GM12878 (cell line): ENCODE measurements at places on chromosomes 3 and 15. TPM values are rescaled to one million over a fixed set of nuclear protein-coding genes. Genes with fewer than 3 reads are reported as not detected.

The GOLGA8M gene
- polyA plus RNA-seq, result not detected in 2 replicates

The MUSTN1 gene
- not detected in 2 replicates for polyA plus RNA-seq

The SELENOT gene
- 285 and 298 TPM in 2 replicates for polyA plus RNA-seq

The CDHR4 gene
- polyA plus RNA-seq, result not detected in 2 replicates

The SLC28A2 gene
- 0.09 and 0.18 TPM in 2 replicates for polyA plus RNA-seq
